Activated CD4-positive, alpha-beta T cell treated with anti-CD3 and anti-CD28 coated beads, Interleukin-2, amount 10 ng/mL, durations not matched to agents 24 days and 14 days (primary cell): ENCODE measurements at places on chromosomes 1 and 21. TPM values are rescaled to one million over a fixed set of nuclear protein-coding genes. Genes with fewer than 3 reads are reported as not detected.

DNA sequence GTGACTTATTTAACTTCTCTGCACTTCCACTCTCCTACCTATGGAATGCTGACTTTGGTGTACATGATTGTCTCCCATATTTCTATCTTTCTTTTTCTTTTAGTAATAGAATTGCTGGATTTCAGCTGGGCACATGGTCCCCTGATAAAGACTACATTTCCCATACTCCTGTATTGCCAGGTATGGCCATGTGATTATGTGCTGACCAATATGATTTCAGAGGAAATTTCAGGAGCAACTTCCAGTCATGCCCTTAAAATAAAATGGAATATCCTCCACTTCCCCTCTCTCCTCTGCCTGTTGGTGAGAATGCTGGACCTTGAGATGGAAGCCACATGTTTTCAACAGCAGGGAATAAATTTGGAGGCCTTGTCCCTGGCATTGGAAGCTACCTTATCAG is 130.7 kb upstream of the IGSF21 start:
- no peak for DNase-seq
- no peaks in the 10 kb centered on the region for H3K36me3 ChIP-seq
- no peak overlapping the region for H3K4me3 ChIP-seq
- no peak overlapping the region for H3K27ac ChIP-seq
- no peaks in the 10 kb centered on the region for H3K27me3 ChIP-seq

DNA sequence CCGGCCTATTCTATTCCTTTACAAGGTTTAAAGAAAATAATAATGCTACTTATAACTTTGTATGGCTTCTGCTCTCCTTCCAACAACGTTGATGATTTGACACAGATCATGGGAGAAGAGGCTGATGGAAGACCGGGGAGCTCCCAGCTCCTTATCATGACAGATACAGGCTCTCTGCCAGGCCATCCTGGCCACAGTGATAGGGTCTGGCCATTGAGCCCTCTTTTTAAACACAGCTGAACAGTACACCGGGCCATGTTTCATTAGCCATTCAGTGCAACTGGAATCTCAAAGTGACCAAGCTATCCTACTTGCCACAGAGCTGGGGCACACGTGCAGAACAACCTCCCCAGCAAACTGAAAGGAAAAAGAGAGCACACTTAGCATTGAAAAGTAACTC is 34.9 kb downstream of the DNAJC11 start:
- peaks cover 14% of the 10 kb centered on the region for H3K36me3 ChIP-seq
- DNase-seq: no peak
- no peak overlapping the region for H3K4me3 ChIP-seq
- H3K4me1 ChIP-seq: no peaks in the 10 kb centered on the region
- H3K27me3 ChIP-seq: no peaks in the 10 kb centered on the region

Gene NBPF3
- 2.8 and 3.1 TPM in 2 replicates for total RNA-seq

GRCh38 chr1:200130552-200130951 is 103.0 kb downstream of the NR5A2 start:
- H3K27me3 ChIP-seq: peaks cover 9% of the 10 kb centered on the region
- DNase-seq: no peak
- peaks cover 16% of the 10 kb centered on the region for H3K4me1 ChIP-seq
- no peak overlapping the region for H3K27ac ChIP-seq
- no peaks in the 10 kb centered on the region for H3K36me3 ChIP-seq

GRCh38 chr1:180402001-180402400 is 100.4 kb downstream of the ACBD6 start:
- no peak overlapping the region for H3K27ac ChIP-seq
- H3K27me3 ChIP-seq: no peaks in the 10 kb centered on the region
- H3K4me1 ChIP-seq: no peaks in the 10 kb centered on the region

DNA sequence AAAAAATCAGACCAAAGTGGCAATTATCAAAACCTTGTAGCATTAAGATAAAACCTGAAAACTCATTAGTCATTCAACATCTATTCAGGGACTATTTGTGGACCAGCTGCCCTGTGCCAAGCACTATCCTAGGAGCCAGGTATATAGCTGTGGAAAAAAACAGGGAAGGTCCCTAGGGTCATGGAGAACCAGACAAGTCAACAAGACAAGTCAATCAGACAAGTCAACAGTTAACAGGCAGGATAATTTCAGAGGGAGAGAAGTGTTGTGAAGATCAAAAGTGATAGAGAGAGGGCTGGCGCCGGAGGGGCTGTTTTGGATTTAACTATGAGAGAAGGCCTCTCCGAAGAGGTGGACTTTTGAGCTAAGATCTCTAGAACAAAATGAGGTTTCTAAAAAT is 3.3 kb upstream of the ATP1A4 start:
- H3K4me3 ChIP-seq: no peak overlapping the region
- DNase-seq: no peak
- peaks cover 27% of the 10 kb centered on the region for H3K27me3 ChIP-seq
- no peak overlapping the region for H3K27ac ChIP-seq
- H3K36me3 ChIP-seq: no peaks in the 10 kb centered on the region

Gene OR2AJ1
- total RNA-seq: not detected in 2 replicates

Gene IL22RA1
- not detected in 2 replicates for total RNA-seq

GRCh38 chr1:102318104-102318806 is 321.5 kb upstream of the OLFM3 start:
- no peak overlapping the region for H3K27ac ChIP-seq
- no peaks in the 10 kb centered on the region for H3K4me1 ChIP-seq
- no peaks in the 10 kb centered on the region for H3K27me3 ChIP-seq
- no peak overlapping the region for H3K4me3 ChIP-seq
- no peaks in the 10 kb centered on the region for H3K36me3 ChIP-seq
- no peak for DNase-seq

Gene COL18A1
- 3.1 and 3.2 TPM in 2 replicates for total RNA-seq

Gene SPATA45
- not detected in 2 replicates for total RNA-seq

DNA sequence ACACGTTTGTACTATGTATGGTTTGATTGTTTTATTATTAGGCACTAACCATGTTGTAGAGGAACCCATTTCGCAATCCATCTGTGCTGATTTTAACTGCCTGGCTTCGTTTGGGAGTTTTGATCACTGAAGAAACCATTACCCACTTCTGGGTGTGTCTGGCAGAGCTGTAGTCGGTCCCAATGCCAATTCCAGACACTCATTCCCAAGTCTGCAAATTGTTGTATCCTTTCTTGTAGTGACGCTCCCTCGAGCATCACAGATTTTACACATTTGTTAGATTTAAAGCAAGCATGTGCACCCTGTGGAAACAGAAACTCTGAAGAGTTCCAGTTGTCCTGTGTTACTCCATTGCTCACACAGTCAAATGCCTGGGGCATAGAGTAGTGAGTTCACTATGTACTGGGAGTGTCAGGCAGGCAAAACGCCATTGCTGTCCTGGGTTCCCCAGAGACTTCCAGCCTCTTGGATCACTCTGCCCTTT is 31.0 kb upstream of the EFCAB14 start:
- H3K27me3 ChIP-seq: peaks cover 29% of the 10 kb centered on the region
- H3K4me3 ChIP-seq: no peak overlapping the region
- H3K27ac ChIP-seq: no peak overlapping the region
- H3K4me1 ChIP-seq: no peaks in the 10 kb centered on the region
- H3K36me3 ChIP-seq: no peaks in the 10 kb centered on the region
- no peak for DNase-seq

DNA sequence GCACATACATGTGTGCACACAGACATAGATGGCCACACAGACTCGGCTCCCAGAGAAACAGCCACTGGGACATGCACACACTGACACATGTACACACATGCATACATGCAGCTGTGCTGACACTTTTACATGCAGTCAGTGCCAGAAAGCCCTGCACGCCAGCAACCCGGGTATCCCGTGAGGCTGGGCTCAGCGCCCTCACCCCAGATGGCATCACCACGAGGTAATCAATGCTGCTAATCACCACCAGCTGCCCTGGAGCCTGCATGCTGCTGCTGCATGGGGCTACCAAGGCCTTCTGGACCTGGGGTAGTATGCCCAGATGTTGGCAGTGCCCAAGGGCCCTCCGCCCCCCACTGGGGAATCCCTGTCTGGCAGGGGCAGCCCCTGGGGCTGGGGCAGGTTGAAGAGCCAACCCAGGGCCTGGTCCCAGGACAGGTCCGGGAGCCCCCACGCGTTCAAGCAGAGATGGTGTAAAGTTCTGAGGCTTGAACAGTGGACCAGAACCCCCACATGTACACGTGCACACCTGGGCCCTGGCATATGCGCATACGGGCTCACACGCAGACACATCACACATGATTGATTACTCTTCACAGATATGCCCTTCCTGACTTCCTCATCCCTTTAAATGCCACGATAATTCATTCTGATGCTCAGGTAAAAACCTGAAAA is 2.7 kb upstream of the COL16A1 start:
- H3K4me3 ChIP-seq: no peak overlapping the region
- no peaks in the 10 kb centered on the region for H3K36me3 ChIP-seq
- no peak overlapping the region for H3K27ac ChIP-seq
- peaks cover 31% of the 10 kb centered on the region for H3K4me1 ChIP-seq

GRCh38 chr1:21522525-21523038 is 13.4 kb downstream of the ALPL start:
- H3K27ac ChIP-seq: no peak overlapping the region
- peaks cover 2% of the 10 kb centered on the region for H3K27me3 ChIP-seq
- DNase-seq: no peak
- no peaks in the 10 kb centered on the region for H3K4me1 ChIP-seq

Gene RAB7B
- total RNA-seq: not detected in 2 replicates

DNA sequence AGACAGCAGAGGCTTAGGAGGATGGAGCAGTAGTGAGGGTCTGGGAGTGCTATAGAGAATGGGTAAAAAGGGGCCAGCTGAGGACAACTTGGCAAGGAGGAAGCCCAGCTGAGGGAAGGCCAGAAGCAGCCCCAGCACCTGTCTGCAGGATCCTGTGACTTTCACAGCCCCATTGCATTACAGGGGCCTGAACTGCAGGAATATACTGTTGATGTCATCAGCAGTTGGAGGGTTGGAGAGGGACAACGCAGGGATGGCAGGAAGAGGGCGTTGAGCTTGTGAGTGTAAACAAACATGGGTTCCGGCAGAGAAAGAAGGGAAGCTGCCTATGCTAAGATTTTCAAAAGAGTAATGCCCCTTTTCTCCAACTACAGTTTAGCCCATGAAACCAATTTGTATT is 628.5 kb downstream of the SMYD3 start:
- H3K4me3 ChIP-seq: no peak overlapping the region
- no peaks in the 10 kb centered on the region for H3K4me1 ChIP-seq
- H3K27ac ChIP-seq: no peak overlapping the region
- H3K27me3 ChIP-seq: no peaks in the 10 kb centered on the region
- no peaks in the 10 kb centered on the region for H3K36me3 ChIP-seq

Gene SCAF4
- total RNA-seq: 65.4 and 65.7 TPM in 2 replicates

DNA sequence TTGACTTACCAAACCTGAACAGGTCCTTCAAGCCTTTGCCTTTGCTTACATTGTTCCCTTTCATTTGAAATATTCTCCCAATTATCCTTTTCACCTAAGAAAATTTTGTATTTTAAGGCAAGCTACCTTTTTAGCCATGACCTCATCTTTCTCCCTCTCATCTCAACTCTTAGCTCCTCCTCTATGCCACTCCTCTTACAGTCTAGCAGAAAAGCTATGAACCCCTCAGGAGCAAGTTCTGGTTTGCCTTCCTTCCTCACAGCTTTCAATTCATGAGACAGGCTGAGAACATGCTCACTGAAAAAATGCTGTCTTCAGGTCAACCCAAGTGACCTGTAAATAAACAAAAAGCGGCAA is 8.3 kb upstream of the MUTYH start:
- H3K27ac ChIP-seq: no peak overlapping the region
- peaks cover 6% of the 10 kb centered on the region for H3K4me1 ChIP-seq
- H3K36me3 ChIP-seq: peaks cover 19% of the 10 kb centered on the region
- no peak for DNase-seq
- H3K27me3 ChIP-seq: no peaks in the 10 kb centered on the region

GRCh38 chr1:167666416-167666815 is 36.4 kb downstream of the RCSD1 start:
- H3K4me1 ChIP-seq: peaks cover 26% of the 10 kb centered on the region
- H3K4me3 ChIP-seq: no peak overlapping the region
- no peaks in the 10 kb centered on the region for H3K27me3 ChIP-seq

GRCh38 chr1:151147132-151147503 is 687 bp upstream of the SEMA6C start:
- peaks cover 18% of the 10 kb centered on the region for H3K27me3 ChIP-seq
- DNase-seq: no peak
- peaks cover 14% of the 10 kb centered on the region for H3K4me1 ChIP-seq
- no peaks in the 10 kb centered on the region for H3K36me3 ChIP-seq
- H3K4me3 ChIP-seq: peak overlapping the region; percentile 90
- H3K27ac ChIP-seq: peak overlapping the region; percentile 64

DNA sequence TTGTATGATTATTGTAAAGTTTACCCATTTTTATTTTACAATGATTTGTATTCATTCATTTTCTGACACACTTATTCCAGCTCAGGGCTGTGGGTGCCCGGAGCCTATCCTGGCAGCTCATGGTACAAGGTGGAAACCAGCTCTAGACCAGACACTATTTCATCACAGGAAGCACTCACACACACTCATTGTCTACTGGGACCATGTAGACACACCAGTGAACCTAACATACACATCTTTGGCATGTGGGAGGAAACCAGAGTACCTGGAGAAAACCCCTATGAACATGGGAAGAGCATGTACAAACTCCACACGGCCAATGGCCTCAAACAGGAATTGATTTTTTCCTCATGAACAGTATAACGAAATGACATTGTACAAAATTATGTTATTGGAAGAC is 2.4 kb downstream of the DTL start:
- DNase-seq: peak; percentile 67
- peaks cover 3% of the 10 kb centered on the region for H3K27me3 ChIP-seq

DNA sequence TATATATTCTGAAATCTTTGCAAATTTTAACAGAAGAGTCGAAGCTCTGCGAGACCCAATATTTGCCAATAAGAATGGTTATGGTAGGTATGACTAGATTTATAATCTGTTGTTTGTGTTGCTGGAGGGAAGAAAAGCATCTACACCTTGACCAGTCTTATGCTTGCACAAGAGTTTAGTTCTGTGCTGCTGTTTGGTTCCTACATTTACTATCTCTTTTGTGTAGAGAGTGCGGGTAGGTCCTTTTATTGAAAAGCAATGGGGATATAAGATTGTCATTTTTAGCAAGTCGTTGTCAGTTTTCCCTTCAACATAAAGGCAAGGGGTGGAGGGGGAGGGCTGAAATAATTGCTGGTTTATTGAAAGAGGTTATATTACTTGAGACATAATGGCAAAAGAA is 396 bp downstream of the ELAVL4 start:
- H3K4me1 ChIP-seq: peaks cover 10% of the 10 kb centered on the region
- H3K27ac ChIP-seq: no peak overlapping the region
- H3K36me3 ChIP-seq: no peaks in the 10 kb centered on the region

DNA sequence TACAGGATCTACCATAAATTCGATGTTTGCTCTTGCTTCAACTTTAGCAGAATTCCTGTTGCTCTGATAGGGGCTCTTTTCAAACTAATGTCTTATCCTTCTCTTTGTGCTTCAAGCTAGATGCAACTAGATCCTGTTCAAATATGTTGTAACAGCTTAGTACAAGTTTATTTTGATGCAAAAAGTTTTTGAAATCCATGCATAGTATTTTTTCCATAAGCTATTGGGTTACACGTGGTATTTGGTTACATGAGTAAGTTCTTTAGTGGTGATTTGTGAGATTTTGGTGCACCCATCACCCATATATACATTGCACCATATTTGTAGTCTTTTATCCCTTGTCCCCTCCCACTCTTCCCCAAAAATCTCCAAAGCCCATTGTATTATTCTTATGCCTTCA is 907.7 kb downstream of the LTN1 start:
- no peak overlapping the region for H3K4me3 ChIP-seq
- H3K36me3 ChIP-seq: no peaks in the 10 kb centered on the region
- H3K27ac ChIP-seq: no peak overlapping the region
- H3K27me3 ChIP-seq: no peaks in the 10 kb centered on the region

GRCh38 chr1:26043765-26044164 is 2.2 kb downstream of the SLC30A2 start:
- DNase-seq: no peak
- no peak overlapping the region for H3K27ac ChIP-seq
- no peaks in the 10 kb centered on the region for H3K4me1 ChIP-seq
- H3K4me3 ChIP-seq: no peak overlapping the region
- no peaks in the 10 kb centered on the region for H3K36me3 ChIP-seq
- peaks cover 47% of the 10 kb centered on the region for H3K27me3 ChIP-seq
